ENCODE measurements at places on chromosomes 11 and 22. TPM values are rescaled to one million over a fixed set of nuclear protein-coding genes. Genes with fewer than 3 reads are reported as not detected.

OR4X1 gene
- polyA plus RNA-seq, result not detected

ARHGAP32 gene
- 4.8 TPM for polyA plus RNA-seq

C22orf42 gene
- polyA plus RNA-seq, result not detected

SMTNL1 gene
- polyA plus RNA-seq, result not detected

TIMM10 gene
- polyA plus RNA-seq, result 179 TPM

PARVA gene
- polyA plus RNA-seq, result 27.6 TPM

NCR3LG1 gene
- polyA plus RNA-seq, result 0.67 TPM

CAPN5 gene
- 33.1 TPM for polyA plus RNA-seq

BTG4 gene
- polyA plus RNA-seq, result 0.34 TPM

FXYD6 gene
- 1.4 TPM for polyA plus RNA-seq

C11orf16 gene
- not detected for polyA plus RNA-seq

OR52K2 gene
- not detected for polyA plus RNA-seq

CSF2RB gene
- not detected for polyA plus RNA-seq

OR10D3 gene
- polyA plus RNA-seq, result not detected

PACSIN3 gene
- polyA plus RNA-seq, result 24.4 TPM

SDHD gene
- 169 TPM for polyA plus RNA-seq

UBQLNL gene
- 0.10 TPM for polyA plus RNA-seq

LRRC56 gene
- polyA plus RNA-seq, result 1.4 TPM

RAB36 gene
- polyA plus RNA-seq, result 6.8 TPM

IGLL1 gene
- polyA plus RNA-seq, result not detected

POLDIP3 gene
- polyA plus RNA-seq, result 18.8 TPM

SSTR3 gene
- not detected for polyA plus RNA-seq

MORC2 gene
- 7.3 TPM for polyA plus RNA-seq

DDI1 gene
- polyA plus RNA-seq, result not detected

LRRC4C gene
- polyA plus RNA-seq, result 0.21 TPM

TEF gene
- 3.6 TPM for polyA plus RNA-seq

NPAS4 gene
- polyA plus RNA-seq, result 0.03 TPM

SLC22A12 gene
- not detected for polyA plus RNA-seq

APOBEC3F gene
- polyA plus RNA-seq, result 3.8 TPM

SLC25A1 gene
- 44.7 TPM for polyA plus RNA-seq

LIF gene
- 24.6 TPM for polyA plus RNA-seq

TMEM191C gene
- polyA plus RNA-seq, result 3.4 TPM

P2RY2 gene
- polyA plus RNA-seq, result 0.12 TPM

SCN2B gene
- 0.03 TPM for polyA plus RNA-seq

XKR3 gene
- polyA plus RNA-seq, result not detected

OR52I1 gene
- polyA plus RNA-seq, result not detected

OR51B5 gene
- 0.15 TPM for polyA plus RNA-seq

MPPED2 gene
- 0.05 TPM for polyA plus RNA-seq

VSIG10L2 gene
- polyA plus RNA-seq, result 0.02 TPM

NKAPD1 gene
- polyA plus RNA-seq, result 9.2 TPM

Data from SK-N-SH (cell line).